ENCODE measurements at places on chromosomes 12 and 14.

DNA sequence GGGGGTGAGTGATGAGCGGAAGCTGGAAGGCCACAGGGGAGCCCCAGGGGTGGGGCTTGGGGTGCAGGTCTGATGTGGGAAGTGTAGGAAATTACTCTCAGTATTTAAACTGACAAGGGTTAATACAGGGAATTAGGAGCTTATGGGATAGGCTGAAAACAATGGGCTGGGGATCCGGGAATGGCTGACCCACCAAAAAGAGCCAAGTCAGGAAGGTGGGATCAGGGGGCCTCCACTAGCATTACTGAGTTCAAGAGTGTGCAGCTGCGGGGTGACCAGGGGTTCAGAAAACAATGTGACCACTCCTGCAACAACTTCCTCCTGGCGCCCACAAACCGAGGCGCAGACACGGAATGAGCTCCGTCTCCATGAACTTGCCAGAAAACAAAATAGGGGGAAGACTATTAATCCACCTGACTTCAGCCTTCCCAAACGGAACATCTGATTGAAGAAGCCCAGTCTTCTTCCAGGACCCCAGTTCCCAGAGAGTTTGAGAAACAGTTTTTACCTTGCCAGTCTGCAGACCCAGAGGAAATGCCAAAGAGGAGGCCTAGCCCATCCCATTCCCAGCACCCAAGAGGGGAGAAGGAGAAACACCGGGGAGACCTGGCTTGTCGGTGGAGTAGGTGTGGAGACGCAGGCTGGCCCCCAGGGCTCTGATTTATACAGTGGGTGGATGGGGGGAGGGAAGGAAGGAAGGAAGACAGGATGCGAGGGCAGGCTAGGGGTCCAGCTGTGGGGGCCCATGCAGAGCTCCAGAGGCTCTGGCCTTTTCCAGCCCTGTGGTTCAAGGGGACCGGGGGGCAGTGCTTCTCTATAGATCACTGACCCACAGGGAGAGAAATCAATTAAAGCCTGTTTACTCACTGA is 16.5 kb upstream of the YY1 start:
- no peak for DNase-seq

- DNase-seq = no peak
Measured at GRCh38 chr14:68527329-68527851, 265.5 kb downstream of the ZFP36L1 start.

DNA sequence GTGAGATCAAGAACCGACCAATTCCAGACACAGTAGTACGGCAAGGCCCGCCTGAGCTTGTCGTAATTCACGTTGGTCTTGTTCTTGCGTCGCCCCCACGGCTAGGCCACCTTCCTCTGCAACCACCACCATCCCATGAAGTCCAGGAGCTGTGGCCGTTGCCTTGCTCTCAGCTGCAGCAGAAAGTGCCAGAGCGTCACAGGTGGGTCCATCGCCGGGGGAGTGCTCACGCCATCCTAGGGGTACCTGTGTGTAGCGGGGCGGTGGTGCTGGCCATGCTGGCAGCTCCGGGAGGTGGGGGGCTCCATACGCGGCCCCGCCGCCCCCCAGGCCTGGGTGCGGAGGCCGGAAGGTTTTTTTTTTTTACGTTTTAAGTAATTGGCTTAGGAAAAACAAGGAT is 23.1 kb downstream of the TMEM121 start:
- no peak for DNase-seq

- no peak for DNase-seq
Measured at GRCh38 chr12:78865516-78865915, 942 bp downstream of the SYT1 start.

DNA sequence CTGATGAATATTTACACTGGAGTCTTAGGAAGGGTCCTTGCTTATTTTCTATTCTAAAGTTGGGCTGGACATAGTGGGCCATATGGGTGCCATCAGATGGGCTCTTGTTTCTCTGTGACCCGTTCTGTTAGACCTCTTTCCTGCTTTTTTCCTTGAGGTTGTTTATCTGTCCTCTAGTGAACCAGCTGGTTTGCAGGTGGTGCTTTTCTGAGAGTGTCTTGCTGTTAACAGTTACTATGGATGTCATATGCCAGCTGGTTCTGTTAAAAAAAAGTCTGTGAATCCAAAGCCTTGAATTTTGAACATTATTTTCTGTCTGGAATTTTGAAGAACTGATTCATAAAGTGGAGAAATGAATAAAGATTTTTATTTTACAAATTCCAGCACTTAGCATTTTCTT is 29.2 kb downstream of the ZC3H14 start:
- DNase-seq = no peak

DNA sequence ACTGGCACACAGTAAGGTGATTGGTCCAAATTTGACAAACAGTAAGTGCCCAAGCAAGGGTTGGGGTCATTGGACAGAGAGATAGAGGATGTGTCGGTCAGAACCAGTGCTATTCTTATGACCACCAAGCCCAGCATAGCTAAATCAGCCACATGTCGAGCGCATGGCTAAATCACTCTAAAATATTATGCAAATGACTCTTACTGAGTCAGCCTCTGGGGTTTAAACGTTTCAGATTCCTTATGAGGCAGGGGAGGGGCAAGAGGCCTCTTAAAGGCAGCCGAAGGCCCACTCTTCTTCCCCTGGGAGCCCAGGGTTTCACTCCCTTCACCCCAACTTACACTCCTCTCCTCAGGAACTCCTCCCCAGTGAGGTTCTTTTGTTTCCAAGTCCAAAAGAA is 603 bp upstream of the ENDOU start:
- no peak for DNase-seq

DNA sequence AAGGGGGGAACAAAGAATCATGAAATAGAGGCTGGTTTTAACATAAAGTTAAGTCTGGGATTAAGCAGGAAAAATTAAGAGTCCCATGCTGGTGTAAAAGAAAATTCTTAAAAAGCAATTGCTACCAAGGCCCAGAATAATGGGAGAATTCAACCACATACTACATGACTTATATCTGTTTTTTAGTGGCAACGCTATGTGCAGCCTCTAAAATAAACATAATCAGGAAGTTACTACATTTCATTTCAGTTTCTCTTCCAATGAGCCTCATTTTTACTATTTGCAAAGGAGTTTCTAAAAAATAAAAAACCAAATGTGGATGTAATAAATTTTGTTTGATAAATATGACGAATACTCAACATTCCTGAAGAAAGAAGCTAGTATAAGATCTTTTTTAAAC is 58.1 kb downstream of the CPNE8 start:
- DNase-seq = no peak

DNA sequence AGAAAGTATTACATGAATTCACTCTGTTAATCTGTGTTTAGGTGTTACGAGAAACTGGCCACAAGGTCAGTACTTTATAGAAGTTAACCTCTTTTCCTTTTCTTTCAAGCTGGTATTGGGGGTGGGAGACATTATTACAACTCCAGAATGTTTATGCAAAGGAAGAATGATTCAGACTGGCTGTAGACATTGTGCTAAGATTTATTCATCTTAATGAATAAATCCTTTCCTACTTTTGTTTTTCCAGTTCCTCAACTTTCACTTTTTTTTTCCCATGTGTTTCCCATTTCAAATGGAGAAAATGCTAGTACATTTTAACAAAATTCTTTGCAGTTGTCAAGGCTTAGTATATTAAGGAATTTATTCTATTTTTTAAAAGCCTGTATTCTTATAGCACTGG is 1.3 kb downstream of the OTOGL start:
- DNase-seq = no peak

DNA sequence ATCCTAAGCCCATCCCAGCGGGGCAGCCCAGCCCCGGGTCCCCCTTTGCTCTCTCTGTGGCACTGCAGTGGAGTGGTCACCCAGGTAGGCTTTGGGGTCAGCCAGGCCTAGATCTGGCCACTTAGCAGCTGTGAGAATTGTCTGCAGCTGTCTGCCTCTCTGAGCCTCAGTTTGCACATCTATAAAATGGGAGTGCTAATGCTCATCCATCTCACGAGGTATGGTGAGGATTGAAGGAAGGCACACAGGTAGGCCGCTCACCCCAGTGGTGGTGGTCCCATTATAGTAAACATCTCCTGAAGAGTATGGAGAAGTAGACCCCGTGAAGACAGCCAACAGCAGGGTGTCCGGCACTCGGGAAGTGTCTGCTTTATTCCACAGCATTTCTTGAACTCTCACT is 9.2 kb downstream of the FOXN4 start:
- no peak for DNase-seq

DNA sequence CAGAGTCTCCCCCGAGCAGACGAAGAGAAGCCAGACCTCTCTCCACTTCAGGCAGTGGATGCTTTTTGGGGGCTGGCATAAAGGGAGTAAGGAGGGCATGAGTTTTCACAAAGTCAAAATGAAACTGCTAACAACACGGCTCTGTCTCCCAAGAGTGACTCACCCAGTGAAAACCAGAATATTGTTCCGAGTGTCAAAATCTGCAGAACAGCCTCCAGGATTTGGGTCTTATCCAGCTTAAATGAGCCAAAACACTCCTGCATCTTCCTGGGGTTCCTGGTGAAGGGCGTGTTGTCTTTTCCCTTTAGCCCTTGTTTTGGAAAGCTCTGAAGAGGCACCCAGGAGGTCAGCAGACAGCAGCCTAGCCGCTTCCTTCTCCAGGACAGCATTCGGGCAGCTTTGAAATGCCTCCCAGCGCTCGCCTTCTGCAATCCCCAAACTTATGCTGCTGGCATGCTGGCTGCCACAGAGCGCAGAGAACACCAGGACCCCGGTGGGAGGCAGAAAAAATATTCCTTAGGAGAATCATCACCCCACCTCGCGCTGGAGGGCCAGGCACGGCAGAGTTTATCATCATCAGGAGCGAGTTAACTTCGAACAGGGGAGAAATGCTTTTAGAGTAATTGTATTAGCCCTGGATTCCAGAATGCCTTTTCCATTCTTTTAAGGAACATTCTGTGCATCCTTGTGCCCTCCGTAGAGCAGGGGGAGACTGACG is 117.7 kb upstream of the NCOR2 start:
- DNase-seq = no peak

DNA sequence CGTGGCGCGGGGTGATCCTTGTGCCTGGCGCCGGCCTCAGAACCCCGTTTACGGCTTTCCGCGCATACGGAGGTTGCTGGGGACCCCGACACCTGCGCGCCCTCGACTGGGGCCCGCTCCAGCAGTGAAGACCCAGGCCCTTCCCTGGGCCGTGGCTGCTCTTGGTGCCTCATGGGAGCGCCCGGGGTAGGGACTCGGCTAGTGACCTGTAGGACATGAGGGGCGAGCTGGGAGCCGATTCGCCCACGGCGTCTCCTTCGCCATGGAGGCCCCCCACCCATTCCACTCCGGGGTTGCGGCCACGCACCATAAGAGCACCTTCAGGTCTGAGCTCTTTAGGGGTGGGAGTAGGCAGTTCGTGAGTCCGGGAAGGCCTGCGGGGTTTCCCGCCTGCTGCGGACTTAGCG is 14.2 kb upstream of the PAX9 start:
- no peak for DNase-seq

DNA sequence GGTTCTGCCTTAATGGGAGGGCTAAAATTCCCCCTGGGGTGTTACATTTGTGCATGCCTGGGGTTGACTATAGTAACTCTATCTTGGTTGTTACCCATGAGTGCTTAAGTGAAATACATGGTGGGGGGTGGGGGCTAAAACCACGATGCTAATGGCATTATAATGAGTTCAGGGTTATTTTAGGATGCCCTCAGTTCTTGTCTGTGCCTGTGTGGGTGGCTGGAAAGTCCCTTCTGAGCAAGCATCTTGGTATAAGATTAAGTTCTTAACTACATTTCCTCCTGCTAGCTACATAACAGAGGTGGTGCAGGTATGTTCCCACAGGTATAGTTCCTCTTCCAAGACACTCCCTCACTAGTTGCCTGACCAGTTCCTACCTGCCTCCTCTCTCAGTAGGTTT is 822.3 kb downstream of the LRFN5 start:
- DNase-seq = no peak

- DNase-seq = no peak
Measured at GRCh38 chr12:131091413-131091975, 137.8 kb downstream of the ADGRD1 start.

- no peak for DNase-seq
Measured at GRCh38 chr12:99706736-99707473, 59.4 kb downstream of the GARIN6 start.

DNA sequence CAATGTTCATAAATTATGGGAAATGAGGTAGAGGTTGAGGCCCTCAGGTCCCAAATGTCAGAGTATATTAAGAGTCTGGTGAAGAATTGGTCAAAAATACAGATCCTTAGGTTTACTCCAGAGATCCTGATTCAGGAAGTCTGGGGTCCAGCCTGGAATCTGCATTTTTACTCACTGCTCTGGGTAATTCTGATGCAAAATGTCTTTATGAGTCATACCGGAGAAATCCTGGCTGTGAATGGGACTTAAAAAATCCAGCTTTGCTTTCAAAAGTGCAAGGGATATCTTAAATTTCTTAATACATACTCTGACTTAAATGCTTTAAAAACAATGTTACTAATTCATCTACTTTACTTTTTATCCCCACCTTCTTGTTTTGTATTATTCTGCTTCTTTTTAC is 74.5 kb downstream of the FERMT2 start:
- no peak for DNase-seq

Measured in nephron progenitor cell (in vitro differentiated cells).